ENCODE measurements at places on chromosomes 11 and 22. TPM values are rescaled to one million over a fixed set of nuclear protein-coding genes. Genes with fewer than 3 reads are reported as not detected.
A peak's percentile ranks its signal among the peaks of the same experiment; 100 is the strongest.

- no peak for DNase-seq
Observed at GRCh38 chr11:128465946-128466705, 121.2 kb downstream of the ETS1 start.

DNA sequence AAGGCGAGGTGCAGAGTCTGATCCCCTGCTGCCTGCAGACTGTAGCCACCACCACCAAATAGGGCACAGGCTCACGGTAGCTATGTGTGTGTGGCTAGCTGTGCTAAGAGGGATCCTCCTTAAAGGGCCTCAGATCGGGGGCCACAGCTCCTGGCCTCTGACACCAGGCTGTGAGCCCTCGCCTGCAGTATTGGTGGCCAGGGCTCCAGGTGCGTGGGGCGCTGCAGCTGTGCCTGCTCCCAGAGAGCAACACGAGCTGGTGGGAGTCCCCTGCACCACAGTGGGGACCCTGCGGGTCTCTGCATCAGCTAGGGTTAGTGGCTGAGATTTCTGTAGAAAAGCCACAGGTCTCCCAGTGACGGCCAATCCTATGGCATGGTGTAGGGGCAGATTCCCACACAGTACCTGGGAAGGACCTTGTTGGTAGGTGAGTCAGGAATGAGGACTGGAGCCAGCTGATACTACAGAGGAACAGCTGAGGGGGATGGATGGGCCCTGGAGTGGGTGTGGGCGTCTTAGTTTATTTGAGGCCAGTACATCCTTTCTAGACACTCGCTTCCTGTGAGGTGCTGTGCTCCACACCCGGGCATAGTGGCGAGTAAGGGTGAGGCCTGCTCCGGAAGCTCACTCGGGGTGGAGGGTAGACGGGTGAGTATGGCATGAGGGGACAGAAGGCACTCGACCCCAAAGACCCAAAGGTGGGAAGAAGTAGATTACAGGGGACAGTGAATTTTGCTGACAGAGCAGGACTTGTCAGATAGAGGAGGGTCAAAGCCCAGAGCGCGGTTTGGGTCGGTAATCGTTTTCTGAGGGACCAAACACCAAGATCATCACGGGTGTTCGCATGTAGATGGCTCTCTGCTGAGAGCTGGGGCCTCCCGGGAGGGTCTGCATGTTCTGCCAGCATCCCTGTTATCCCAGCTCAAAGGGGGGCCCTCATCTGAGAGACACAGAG lies 212.5 kb downstream of the TBC1D22A start:
- no peak for DNase-seq

- DNase-seq = no peak
Observed at GRCh38 chr22:35044607-35045390, 21.2 kb upstream of the ISX start.

- DNase-seq = no peak
Observed at GRCh38 chr11:16204261-16204660, 152.1 kb downstream of the SOX6 start.

GRCh38 chr11:115869780-115870431 lies 365.7 kb upstream of the CADM1 start:
- DNase-seq = peak; percentile 32

Gene DUSP8
- 2.7 TPM for total RNA-seq

GRCh38 chr22:42794551-42795510 lies 62.2 kb downstream of the ARFGAP3 start:
- DNase-seq = no peak

DNA sequence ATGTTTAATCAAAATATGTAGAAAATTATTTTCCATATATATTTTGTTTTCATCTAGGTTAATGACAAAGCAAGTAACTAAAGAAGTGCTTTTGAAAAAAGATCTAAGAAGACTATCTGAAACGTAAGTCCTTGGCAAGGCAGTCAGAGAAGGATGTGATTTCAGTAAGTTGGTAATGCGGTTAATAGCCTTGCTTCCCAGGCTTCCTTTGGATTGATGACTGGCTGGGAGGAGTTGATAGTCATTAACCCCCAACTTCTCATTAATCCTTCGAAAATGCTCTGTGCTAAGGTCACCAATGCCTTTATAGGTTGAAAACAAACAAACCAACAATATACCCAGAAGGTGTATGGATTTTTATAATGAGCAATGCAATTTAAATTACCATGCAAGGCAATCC lies 1326.5 kb downstream of the LRRC4C start:
- no peak for DNase-seq

Gene KDM4E
- total RNA-seq = not detected

Gene SYCE3
- total RNA-seq = 0.58 TPM

Gene CABP7
- 0.13 TPM for total RNA-seq

DNA sequence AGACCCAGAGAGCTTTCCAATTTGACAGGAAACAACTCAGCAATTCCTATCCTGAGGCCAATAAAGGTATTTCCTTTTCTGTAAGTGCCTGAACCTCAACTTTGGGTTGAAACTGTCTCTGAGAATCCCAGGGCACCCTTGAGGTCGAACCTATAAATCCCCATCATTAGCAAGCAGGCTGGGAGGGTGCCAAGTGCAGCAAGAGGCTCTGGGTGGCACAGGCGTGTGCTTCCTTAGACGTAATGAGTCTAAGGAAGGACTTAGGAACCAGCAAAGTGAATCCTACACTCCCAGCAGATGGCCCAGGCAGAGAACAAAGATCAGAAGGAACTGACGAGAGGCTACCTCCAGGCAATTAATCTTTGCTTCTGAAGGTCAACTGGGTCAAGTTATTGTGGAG lies 234.3 kb upstream of the NARS2 start:
- DNase-seq = no peak

DNA sequence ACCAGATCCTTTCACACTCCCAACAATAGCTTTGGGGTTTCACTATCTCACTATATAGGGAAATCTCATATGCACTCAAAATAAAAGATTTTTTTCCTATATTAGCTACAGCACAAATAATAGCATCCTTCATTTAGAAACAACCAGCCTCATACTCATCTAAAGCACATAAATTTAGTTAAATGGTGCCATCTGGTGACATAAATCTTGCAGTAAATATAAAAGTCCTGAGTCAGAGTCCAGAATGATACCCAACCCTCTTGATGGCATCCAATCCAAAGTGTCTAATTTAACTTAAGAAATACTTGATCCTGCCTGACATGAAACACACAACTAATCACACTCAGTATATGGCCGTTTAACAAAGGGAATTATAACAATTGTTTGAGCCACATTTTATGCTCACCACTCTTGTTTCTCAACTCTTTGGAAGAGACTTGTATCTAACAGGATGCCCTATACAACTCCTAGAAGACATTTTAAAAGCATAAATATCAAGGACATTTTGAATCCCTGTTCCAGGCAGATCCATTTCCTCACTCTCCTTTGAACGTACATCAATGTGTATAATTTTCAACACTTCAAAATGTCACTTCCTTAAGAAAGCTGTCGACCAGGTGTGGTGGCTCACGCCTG lies 36.2 kb downstream of the DLG2 start:
- DNase-seq = no peak

DNA sequence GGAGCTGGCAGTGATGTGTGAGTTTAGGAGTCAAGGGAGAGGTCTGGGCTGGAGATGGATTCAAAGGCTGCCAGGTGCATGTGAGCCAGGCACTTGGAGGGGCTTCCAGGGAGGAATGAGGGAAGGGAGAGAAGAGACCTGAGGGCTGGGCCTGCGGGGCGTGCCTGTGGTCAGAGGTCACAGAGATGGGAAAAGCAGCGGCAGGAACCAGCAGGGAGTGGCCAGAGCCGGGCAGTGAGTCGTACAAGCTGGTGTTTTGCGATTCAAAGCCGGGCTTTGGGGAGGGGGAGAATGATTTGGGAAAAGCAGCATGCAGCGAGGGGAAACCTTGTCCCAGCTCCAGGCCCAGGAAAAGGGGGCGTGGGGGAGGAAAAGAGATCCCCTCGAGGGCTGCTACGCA lies 96.9 kb upstream of the RTL6 start:
- DNase-seq = no peak

GRCh38 chr11:81825346-81825745 lies 908.3 kb downstream of the FAM181B start:
- DNase-seq = no peak

DNA sequence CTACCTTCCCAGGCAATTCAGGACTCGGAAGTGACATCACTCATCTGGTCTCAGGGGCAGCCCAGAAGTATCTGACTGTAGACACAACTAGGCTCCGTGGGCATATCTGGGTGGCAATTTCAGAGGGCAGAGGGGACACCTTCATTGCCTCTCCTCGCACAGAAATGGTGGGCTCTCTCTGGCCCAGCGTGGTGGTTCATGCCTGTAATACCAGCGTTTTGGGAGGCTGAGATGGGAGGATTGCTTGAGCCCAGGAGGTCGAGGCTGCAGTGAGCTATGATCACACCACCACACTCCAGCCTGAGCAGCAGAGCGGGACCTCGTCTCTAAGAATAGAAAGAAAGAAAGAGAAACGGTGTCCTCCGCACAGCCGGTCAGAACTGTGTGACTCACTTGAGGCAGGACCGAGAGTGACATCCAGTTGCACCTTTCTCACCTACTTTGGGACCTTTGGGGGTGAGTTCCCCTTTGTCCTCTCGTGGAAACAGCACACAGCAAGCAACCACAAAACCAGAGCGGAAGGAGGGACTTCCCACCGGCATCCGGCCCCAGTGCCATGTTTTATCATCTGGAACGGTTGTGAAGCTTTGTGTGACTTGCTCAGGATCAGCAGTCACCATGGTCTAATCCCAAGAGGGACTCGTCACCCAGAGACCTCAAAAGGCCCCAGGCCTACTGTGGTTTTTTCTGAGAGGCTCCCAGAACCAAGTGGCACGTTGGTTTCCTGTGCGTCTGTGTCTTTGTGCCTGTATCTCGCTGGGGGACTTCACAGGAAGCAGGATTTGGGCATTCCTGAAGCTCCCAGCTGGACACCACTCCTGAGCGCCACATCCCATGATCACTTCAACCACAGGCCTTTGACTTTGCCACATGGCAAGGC lies 38.4 kb upstream of the EMID1 start:
- peak; percentile 71 for DNase-seq

DNA sequence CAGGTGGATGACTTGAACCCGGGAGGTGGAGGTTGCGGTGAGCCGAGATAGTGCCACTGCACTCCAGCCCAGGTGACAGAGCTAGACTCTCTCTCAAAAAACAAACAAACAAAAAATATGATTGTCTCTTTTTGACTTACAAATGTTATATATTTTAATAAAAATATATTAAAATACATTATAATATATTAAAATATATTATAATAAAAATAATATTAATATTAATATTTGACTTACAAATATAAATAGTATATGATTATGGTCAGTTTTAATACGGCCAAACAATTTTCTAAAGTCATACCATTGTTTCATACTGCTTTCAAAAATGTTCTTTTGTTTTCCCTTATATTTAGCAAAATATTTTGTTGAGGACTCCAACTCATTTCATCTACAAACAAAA lies 27.2 kb upstream of the DDX6 start:
- no peak for DNase-seq

Gene MPZL3
- 34.0 TPM for total RNA-seq

Gene CNGA4
- 0.20 TPM for total RNA-seq

Gene KBTBD3
- total RNA-seq = 9.2 TPM

Gene CD3G
- total RNA-seq = 223 TPM

- DNase-seq = no peak
Observed at GRCh38 chr11:110317516-110317932, 21.1 kb upstream of the RDX start.

DNA sequence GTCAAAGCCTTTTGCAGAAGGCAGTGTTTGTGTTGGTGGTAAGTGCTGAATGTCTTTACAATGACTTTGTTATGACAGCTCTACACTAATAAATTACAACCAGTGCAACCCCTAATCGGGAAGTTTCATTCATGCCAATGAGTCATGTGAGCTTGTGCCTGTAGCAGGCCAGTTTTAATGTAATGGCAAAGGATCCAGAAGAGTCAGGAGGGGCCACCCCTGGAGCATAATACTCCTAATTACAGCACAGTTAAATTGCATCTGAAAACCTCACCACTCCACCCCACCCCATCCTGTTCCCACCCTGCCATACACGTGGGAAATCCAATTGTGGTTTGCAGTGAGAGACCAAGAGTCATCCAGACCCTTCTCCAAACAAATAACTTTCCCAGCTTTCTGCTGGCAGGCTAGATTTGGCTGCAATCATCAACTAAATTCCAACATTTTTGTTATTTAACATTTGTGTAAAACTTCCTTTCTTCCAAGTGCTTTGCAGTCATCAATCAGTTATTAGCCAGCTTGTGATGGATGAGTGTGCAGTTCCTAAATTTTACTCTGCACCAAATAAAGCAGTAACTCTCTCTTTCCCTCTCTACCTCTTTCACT lies 277.3 kb upstream of the FAT3 start:
- no peak for DNase-seq

DNA sequence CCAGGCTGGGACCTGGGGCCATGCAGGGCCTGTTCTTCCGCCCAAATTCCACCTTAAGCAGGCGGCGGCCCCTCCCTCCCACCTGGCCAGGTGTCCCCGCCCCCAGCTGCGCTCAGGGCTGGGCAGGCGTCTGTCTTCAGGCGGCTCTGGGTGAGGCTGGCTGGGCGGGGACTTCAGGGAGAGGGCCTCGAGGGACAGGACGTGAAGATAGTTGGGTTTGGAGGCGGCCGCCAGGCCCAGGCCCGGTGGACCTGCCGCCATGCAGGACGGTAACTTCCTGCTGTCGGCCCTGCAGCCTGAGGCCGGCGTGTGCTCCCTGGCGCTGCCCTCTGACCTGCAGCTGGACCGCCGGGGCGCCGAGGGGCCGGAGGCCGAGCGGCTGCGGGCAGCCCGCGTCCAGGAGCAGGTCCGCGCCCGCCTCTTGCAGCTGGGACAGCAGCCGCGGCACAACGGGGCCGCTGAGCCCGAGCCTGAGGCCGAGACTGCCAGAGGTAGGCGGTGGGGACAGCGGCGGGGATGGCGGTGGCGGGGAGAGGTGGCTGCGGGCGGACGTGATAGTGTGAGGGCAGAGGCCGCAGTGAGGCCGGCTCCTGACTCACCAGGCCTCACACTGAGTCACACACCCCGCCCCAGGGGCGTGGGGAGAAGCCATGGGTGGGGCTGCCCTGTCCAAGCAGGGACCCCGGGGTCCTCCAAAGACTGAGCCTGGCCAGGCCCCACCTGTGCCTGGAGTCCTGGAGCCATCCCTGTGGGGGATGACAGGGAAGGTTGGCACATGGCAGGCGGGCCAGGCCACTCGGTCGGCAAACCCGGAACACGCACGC lies at the start of gene PKP3:
TSS of gene PKP3 (plus strand) at position 176 of the 824 bp plus-strand sequence. CDS start at position 260, 84 bp downstream.
- no peak for DNase-seq

DNA sequence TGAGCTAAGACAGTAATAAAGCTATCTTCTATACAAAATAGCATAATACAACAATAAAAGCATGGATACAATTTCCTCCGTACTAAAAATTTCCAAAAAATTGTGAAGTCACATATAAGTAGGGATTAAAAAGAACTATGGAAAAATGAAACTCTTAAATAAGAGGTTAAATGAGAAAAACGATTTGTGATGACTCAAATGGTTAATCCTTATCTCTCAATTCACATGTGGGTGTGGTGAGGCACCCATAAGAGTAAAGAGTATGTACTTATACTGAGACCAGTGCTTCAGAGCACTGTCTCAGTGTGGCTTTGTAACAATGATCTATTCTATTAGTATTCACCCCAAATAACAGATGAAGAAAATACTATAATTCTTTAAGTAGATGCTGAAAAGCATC lies 25.0 kb upstream of the CCDC34 start:
- DNase-seq = no peak

Gene MS4A15
- not detected for total RNA-seq

- DNase-seq = no peak
Observed at GRCh38 chr22:28783786-28784671, 11.5 kb downstream of the CCDC117 start.

GRCh38 chr11:65857500-65857852 lies 504 bp downstream of the CFL1 start:
- peak; percentile 70 for DNase-seq

Gene METTL15
- total RNA-seq = 12.4 TPM

- no peak for DNase-seq
Observed at GRCh38 chr11:9094420-9094819, 3.0 kb upstream of the SCUBE2 start.

Data from activated CD4-positive, alpha-beta memory T cell treated with anti-CD3 and anti-CD28 coated beads, Interleukin-2, amount 10 ng/mL, durations not matched to agents 7 days and 5 days (primary cell).